ENCODE measurements at places on chromosomes 4 and X.

- peak; percentile 66 for DNase-seq
Measured at GRCh38 chr4:87057835-87058355, 123.1 kb downstream of the AFF1 start.

DNA sequence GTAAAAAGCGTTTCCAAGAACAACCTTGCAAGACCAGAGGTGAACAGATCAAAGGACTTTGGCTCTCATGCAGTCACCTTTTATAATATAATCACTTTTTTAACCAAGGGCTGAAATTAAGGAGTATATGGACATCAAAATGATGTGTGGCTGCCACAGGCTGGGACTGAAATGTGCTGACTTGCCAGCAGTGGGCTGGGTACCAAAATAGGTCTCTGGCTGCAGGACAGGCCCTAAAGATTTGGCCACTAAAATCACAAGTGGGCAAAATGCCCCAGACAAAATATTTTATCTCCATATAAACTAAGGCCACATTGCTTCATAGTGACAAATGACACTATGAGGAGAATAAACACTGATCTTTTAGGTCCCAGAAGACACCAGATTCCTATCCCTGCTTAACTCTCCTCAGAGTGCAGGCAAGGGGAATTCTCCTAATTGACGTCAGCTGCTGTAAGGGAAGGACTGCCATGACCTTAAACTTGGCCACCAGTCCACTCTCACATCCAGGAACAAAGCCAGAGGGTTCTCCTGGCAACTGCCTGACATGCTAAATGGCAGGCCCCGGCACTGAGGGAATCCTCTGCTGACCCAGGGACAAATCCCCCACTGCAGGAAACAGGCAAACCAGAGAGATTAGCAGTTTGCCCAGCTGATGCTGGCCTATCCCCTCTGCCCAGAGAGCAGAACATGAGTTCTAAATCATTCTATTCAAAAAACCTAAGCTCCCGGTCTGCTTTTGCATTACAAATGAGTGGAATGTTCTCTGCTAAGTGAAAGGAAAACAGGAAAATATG lies 155.8 kb downstream of the PPP3CA start:
- DNase-seq: peak; percentile 85

DNA sequence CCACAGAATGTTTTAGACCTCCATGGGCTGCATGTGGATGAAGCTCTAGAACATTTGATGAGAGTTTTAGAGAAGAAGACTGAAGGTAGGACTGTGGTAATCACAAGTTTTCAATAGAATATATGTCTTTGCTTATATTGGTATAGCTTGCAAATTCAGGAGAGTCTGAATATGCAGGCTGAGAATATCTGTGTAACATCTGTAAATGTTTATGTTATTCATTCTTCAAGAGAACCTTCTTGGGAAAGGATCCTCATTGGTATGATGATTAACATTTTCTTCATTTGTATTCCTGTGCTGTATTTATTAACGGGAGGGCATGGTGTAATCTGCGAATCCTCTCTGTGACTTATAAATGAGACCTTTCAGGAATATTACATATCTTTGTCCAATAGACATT lies 52.1 kb upstream of the RHOH start:
- DNase-seq: peak; percentile 22

DNA sequence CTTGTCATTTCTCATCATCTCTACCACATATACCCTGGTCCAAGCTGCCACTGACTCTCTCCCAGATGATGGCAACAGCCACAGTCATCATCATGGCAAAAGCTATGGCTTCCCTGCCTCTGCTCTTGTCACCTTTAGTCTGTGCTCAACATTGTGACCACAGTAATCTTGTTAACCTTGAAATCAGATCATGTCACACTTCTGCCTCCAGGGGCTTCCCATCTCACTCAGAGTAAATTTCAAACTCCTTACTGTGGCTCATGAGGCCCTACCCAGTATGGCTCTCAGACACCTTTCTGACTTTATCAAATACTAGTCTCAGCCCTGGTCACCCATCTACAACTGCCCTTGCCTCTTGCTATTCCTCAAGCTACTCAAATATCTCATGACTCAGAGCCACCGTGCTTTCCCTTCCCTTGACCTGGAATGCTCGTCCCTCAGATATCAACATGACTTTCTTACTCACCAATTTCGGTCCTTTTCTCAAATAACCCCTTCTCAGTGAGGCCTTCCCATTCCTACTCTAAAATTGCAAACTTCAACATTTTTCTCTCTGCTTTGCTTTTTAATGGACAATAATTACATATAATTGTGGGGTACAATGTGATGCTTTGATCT lies 41.1 kb upstream of the STIM2 start:
- DNase-seq: no peak

DNA sequence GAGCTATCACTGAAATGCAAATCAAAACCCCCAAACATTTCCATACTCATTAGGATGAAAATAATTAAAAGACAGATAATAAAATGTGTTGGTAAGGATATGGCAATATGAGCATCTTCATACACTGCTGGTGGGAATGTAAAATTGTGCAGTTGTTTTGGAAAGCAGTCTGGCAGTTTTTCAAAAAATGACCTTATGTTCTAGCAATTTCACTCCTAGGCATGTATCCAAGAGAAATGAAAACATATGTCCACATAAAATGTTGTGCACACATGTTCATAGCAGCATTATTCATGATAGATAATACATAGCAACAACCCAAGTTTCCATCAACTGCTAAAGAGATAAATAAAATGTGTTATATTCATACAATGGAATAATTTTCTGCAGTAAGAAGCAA lies 14.8 kb upstream of the GPRASP2 start:
- peak; percentile 45 for DNase-seq

DNA sequence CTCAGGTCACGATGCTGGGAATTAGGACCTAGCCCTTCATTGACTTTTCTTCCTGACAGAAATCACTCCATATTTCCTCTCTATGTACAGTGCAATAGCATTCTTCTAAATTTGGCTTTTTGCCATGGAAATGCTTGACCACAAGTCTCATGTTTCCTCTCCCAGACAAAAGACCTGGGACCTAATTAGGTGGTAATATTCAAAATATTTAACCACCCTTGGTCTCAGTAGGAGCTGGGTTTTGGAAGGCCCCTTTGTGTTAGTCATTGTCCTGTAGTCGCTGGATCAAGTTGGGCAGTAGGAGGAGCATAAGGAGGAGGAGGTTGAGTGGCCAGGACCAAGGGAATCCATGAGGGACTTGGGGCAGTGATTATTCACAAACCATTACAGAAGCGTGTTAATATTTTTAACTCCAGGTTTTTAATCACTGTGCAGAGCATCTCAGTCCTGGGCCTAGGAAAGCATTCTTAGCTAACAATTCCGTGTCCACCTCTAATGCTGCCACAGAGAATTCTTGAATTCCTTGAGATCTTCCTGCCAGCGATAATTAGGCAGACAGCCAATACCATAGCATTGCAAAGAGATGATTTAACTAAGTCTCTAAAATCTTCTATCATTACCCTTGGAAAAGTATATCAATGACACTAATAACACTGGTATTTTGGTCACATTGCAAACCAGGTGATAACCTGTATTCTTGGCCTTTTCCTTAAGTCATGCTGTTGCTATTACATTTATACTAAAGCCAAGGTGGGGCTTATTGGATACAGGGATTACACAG lies 25.0 kb upstream of the SHROOM4 start:
- DNase-seq: peak; percentile 46

GRCh38 chr4:8762356-8762755 lies 109.3 kb downstream of the HMX1 start:
- no peak for DNase-seq

GRCh38 chr4:113760795-113761619 lies 531 bp downstream of the CAMK2D start:
- peak; percentile 81 for DNase-seq

DNA sequence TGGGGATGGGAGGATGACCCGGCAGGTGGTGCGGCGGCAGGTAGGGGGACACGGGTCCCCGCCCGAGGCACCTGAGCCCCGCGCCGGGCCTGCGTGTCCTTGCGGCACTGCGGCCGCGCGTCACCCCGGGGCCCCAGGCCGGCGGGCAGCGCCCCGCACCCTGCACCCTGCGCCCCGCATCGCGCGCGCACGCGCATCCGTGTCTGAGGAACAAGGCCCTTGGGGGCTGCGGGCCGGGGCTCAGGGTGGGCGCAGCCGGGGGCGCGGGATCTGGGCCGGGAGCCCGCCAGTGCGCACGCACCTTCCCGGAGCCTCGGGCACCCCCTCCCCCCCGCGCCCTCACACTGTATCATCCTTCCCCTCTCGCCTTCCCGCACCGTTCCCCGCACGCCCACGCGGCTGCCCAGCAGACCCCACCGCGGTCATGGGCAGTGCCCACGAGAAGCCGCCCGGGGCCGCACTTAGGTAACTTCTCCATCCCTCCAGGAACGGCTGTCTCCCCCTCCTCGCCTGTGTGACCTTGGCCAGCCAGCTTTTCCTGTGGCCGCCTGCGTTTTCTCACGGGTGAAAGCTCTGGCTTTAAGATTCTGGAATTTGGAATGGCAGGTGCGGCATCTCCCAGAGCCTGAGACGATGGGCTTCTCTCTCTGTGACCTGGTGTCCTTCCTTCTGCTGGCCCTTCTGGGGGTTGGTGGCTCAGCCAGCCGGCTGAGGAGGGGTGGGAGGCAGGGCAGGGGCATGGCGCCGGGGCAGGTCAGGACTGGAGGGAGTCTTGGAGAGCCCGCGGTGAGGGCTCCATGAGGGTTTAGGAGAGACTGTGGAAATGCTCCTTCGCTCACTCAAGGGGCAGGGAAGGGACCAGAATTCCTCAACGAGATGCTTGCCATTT lies 748 bp downstream of the ATP2B3 start:
- no peak for DNase-seq

DNA sequence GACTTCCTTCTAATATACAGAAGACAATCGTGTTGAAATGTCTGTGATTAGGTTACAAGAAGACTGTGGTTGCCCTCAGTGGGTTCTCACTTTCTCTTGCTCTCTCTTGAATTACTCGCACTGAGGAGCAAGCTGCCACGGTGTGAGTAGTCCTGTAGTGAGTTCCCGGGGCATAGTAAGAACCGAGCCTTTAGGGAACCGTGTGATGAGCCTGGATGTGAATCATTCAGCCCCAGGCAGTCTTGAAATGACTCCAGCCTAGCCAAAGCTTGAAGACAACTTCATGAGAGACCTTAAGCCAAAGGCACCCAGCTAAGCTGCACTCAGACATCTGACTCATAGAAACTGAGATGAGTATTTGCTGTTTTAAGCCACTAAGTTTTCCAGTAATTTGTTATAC lies 292.7 kb downstream of the SPOCK3 start:
- DNase-seq: peak; percentile 20

DNA sequence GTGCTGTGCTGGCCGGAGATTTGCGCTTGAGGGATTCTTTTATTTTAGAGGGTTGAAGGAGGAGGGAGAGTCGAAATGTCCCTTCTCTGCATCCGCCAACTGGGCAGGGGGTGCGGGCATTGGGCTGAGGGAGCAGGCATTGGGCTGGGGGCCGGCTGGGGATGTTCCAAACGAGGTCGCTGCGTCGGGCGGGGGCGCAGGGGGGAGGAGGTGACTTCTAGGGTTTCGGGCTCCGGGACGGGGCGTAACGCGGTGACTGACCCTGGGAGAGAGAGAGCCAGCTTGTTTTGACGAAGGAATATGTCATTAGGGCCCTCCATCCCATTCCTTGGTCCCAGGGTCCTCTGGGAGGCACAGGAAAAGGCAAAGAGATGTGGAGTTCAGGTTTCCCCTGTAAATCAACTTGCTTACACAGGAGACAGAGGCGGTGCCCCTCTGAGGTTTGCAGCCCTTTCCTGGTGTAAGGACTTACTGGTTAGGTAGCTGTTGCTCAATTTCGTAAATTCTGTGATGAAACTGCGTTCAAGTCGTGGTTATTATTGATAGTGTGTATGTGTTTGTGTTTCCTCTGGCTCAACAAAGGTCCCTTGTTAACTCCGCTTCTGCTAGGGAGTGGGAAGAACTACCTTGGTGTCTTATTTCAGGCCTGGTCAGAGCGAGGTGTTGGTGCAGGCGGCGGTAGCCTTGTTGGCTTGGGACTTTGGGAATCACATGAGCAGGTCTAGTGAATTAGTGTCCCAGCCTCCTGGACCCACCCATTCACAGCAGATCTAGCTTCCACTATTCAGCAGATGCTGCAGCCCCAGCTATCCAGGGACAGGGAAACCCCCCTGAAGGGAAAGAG lies 716 bp downstream of the FHIP1A start:
- peak; percentile 53 for DNase-seq

- peak; percentile 10 for DNase-seq
Measured at GRCh38 chr4:136651278-136651667, 881.0 kb downstream of the PCDH18 start.

DNA sequence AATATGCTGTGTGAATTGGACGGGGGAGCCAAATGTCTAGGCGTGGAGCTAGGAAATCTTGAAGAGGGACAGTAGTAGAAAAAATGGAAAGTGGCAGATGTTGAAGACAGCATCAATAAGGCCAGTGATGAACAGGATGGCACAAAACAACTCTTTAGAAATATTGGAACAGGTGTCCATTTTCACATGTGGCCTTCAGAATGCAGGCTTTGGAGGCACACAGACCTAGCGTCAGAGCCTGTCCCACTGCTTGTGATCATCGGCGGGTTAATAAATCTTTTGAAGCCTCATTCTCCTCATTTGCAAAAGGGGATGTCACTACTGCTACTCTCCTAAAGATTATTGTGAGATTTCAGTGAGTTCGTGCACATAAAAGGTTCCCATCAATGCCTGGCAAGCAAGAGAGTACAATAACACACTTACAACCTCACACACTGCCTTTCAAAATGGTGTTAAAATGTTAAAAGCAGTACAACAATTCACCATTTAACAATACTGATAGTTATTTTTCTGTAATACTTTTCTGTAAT lies 2.4 kb downstream of the PDLIM3 start:
- no peak for DNase-seq

GRCh38 chr4:61202638-61203435 lies 2.7 kb downstream of the ADGRL3 start:
- peak; percentile 9 for DNase-seq

DNA sequence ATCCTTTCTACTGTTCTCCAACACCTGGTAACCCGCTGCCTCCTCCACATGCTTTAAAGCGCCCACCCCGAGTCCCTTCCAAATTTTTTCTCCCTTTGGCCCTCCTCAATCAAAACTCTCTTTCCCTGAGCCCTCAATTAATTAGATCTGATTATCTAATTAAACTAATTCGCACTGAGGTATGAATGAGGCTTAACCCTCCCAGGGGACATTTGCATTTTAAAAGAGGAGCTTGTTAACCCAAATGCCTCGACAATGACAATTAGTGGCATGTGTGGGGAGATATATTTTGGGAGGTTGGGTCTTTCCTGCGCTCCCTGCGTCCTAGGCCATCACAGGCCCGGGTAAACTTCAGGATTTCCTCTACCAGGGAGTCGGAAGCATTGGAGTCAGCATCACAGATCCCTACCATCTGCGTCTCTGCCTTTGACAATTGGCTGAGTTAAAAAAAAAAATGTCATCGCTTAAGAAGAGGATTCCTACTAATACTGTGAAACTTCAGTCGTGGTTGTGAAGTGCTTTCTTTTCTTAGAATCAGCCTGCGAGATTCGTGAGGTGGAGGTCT lies 50.6 kb downstream of the TENM3 start:
- DNase-seq: no peak

GRCh38 chr4:151835467-151835866 lies 74.7 kb upstream of the GATB start:
- no peak for DNase-seq

- DNase-seq: no peak
Measured at GRCh38 chr4:31236020-31236638, 516.0 kb downstream of the PCDH7 start.

- DNase-seq: peak; percentile 76
Measured at GRCh38 chr4:153166716-153167501, 37.3 kb upstream of the TRIM2 start.

GRCh38 chrX:37599729-37600128 lies 28.3 kb downstream of the LANCL3 start:
- DNase-seq: no peak

GRCh38 chr4:26809811-26810210 lies 50.8 kb upstream of the STIM2 start:
- DNase-seq: no peak

Measured in iris pigment epithelial cell (primary cell).